ENCODE measurements at places on chromosomes 16 and 17. TPM values are rescaled to one million over a fixed set of nuclear protein-coding genes. Genes with fewer than 3 reads are reported as not detected.

GRAPL gene
- not detected for total RNA-seq

ARHGAP44 gene
- total RNA-seq, result 0.44 TPM

CEP20 gene
- 30.9 TPM for total RNA-seq

DOC2B gene
- total RNA-seq, result not detected

CREBBP gene
- 28.8 TPM for total RNA-seq

FAM20A gene
- total RNA-seq, result 0.57 TPM

TMEM186 gene
- 4.3 TPM for total RNA-seq

BCL6B gene
- under 0.01 TPM for total RNA-seq

TPSG1 gene
- not detected for total RNA-seq

LDHD gene
- total RNA-seq, result 1.5 TPM

MYO15A gene
- 0.44 TPM for total RNA-seq

QPRT gene
- 25.5 TPM for total RNA-seq

ZNF319 gene
- total RNA-seq, result 6.3 TPM

DPEP3 gene
- total RNA-seq, result not detected

CORO6 gene
- 2.0 TPM for total RNA-seq

RNF157 gene
- total RNA-seq, result 0.44 TPM

MYH1 gene
- not detected for total RNA-seq

OTOP3 gene
- total RNA-seq, result not detected

CLEC10A gene
- not detected for total RNA-seq

SLFN12 gene
- total RNA-seq, result 6.3 TPM

GNAO1 gene
- 0.22 TPM for total RNA-seq

CSF3 gene
- total RNA-seq, result 6.8 TPM

MVD gene
- total RNA-seq, result 67.6 TPM

PABPN1L gene
- total RNA-seq, result not detected

ZMYND15 gene
- total RNA-seq, result 0.22 TPM

EXOC7 gene
- total RNA-seq, result 96.9 TPM

ZNF207 gene
- 196 TPM for total RNA-seq

IRX6 gene
- total RNA-seq, result not detected

EFNB3 gene
- 1.5 TPM for total RNA-seq

CD300E gene
- total RNA-seq, result not detected

SLC7A5 gene
- total RNA-seq, result 93.4 TPM

NSF gene
- 56.7 TPM for total RNA-seq

TMC5 gene
- not detected for total RNA-seq

GPR139 gene
- total RNA-seq, result not detected

CES1 gene
- total RNA-seq, result 0.22 TPM

SDR42E2 gene
- under 0.01 TPM for total RNA-seq

Data from placental pericyte (primary cell).